ENCODE measurements at places on chromosomes 5 and 9. TPM values are rescaled to one million over a fixed set of nuclear protein-coding genes. Genes with fewer than 3 reads are reported as not detected.
A peak's percentile ranks its signal among the peaks of the same experiment; 100 is the strongest.

GRCh38 chr5:6373081-6373846 is 5.1 kb downstream of the MED10 start:
- no peak overlapping the region for H3K4me3 ChIP-seq
- no peak for DNase-seq
- H3K36me3 ChIP-seq, result peaks cover 10% of the 10 kb centered on the region

GRCh38 chr5:128353441-128354107 is 184.5 kb downstream of the FBN2 start:
- H3K27me3 ChIP-seq, result no peaks in the 10 kb centered on the region
- H3K27ac ChIP-seq, result no peak overlapping the region
- no peaks in the 10 kb centered on the region for H3K4me1 ChIP-seq
- no peaks in the 10 kb centered on the region for H3K36me3 ChIP-seq
- H3K4me3 ChIP-seq, result no peak overlapping the region

GRCh38 chr5:32584646-32585045 is 711 bp upstream of the SUB1 start:
- H3K4me3 ChIP-seq, result no peak overlapping the region
- no peaks in the 10 kb centered on the region for H3K27me3 ChIP-seq
- H3K4me1 ChIP-seq, result peaks cover 7% of the 10 kb centered on the region
- no peak for DNase-seq

ABHD17B gene
- 19.0 TPM for total RNA-seq

FOXI1 gene
- total RNA-seq, result 5.1 TPM

DNA sequence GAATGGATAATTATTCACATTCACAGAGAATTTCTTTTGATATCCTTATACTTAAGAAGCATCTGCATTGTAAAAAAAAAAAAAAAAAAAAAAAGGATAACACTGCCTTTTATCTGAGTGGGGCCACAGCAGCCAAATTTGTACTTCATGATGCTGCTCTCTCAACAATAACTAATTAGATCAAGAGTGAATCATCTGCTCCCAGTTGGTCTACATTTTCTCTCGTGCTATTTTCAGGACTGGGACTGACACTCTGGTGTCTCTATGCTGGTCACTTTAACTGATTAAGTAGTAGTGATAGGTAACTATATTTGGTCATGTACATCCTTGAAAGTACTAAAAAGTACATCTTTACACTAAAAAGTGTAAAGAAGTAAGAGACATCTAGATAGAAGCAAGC is 90.1 kb downstream of the RFX3 start:
- no peaks in the 10 kb centered on the region for H3K36me3 ChIP-seq
- H3K27ac ChIP-seq, result no peak overlapping the region
- H3K4me1 ChIP-seq, result no peaks in the 10 kb centered on the region
- H3K4me3 ChIP-seq, result no peak overlapping the region

MYMK gene
- not detected for total RNA-seq

- H3K27ac ChIP-seq, result no peak overlapping the region
- no peak for DNase-seq
- no peaks in the 10 kb centered on the region for H3K27me3 ChIP-seq
- no peaks in the 10 kb centered on the region for H3K4me1 ChIP-seq
- H3K4me3 ChIP-seq, result no peak overlapping the region
Measured at GRCh38 chr5:644971-645370, 32.8 kb downstream of the CEP72 start.

GRCh38 chr9:110559869-110560268 is 19.7 kb downstream of the SVEP1 start:
- H3K36me3 ChIP-seq, result no peaks in the 10 kb centered on the region
- H3K27me3 ChIP-seq, result no peaks in the 10 kb centered on the region
- no peaks in the 10 kb centered on the region for H3K4me1 ChIP-seq

DNA sequence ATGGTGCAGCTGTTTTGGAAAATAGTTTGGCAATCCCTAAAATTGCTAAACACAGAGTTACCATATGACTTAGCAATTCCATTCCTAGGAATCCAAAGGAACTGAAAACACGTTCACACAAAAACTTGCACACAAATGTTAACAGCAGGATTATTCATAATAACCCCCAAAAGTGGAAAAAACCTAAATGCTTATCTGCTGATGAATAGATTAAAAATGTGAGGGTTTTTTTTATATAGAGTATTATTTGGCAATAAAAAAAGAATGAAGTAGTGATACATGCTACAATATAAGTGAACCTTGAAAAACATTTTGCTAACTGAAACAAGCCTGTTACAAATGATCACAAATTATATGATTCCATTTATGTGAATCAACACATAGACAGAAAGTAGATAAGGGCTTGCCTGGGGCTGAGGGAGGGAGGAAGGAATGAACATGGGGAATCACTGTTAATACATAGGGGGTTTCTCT is 45.1 kb upstream of the TRIO start:
- no peaks in the 10 kb centered on the region for H3K36me3 ChIP-seq
- no peaks in the 10 kb centered on the region for H3K4me1 ChIP-seq
- H3K27me3 ChIP-seq, result no peaks in the 10 kb centered on the region
- no peak overlapping the region for H3K4me3 ChIP-seq
- no peak for DNase-seq

DNA sequence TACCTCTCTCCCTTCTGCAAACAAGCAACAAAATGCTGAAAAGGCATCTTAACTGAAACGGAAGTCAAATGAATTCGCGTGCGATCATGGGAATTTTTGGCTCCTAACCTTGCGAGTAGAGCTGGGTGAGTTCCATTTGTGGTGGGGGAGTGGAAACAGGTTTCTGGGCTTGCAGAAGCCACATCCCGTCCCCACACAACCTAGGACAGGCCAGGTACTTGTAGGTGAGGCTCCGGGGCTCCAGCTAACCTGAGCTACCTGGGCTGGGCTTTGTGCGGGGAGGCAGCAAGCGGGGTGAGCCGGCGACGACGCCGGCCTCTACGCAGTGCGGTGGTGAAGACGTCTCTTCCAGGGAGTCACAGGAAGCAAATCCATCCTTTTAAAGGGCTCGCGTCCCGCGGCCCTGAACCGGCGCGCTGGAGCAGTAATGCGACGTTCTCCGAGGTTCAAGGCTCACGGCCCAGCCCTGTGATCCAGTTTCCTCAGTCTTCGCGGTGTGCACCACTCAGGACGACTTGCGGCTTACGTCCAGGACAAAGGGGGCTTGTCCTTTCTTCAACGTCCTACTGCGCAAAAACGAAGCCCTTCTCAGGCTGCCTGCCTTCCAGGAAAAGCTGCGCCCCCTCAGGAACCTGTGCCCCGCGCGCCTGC is 567 bp upstream of the SPIN1 start:
- H3K27ac ChIP-seq, result peak overlapping the region; percentile 93
- H3K36me3 ChIP-seq, result no peaks in the 10 kb centered on the region
- no peaks in the 10 kb centered on the region for H3K27me3 ChIP-seq
- peaks cover 6% of the 10 kb centered on the region for H3K4me1 ChIP-seq
- peak overlapping the region; percentile 84 for H3K4me3 ChIP-seq
- DNase-seq, result no peak

GRCh38 chr9:94600258-94600657 is 6.6 kb upstream of the FBP2 start:
- no peaks in the 10 kb centered on the region for H3K36me3 ChIP-seq
- peaks cover 2% of the 10 kb centered on the region for H3K4me1 ChIP-seq
- no peak overlapping the region for H3K4me3 ChIP-seq

Measured in kidney (tissue), 22 donors.